ENCODE measurements at places on chromosomes 4 and X. TPM values are rescaled to one million over a fixed set of nuclear protein-coding genes. Genes with fewer than 3 reads are reported as not detected.

The PDE5A gene
- total RNA-seq: 0.07 TPM

The ATP1B4 gene
- total RNA-seq: not detected

The TRIM61 gene
- total RNA-seq: 6.9 TPM

The IL3RA gene
- total RNA-seq: not detected

The VCX3A gene
- total RNA-seq: not detected

The MTTP gene
- 0.04 TPM for total RNA-seq

The VSIG1 gene
- total RNA-seq: not detected

The TACC3 gene
- total RNA-seq: 22.0 TPM

The ADGRG4 gene
- not detected for total RNA-seq

All from Karpas-422 (cell line).